Naive B cell (primary cell): ENCODE measurements at places on chromosomes 7 and 10. TPM values are rescaled to one million over a fixed set of nuclear protein-coding genes. Genes with fewer than 3 reads are reported as not detected.

DNA sequence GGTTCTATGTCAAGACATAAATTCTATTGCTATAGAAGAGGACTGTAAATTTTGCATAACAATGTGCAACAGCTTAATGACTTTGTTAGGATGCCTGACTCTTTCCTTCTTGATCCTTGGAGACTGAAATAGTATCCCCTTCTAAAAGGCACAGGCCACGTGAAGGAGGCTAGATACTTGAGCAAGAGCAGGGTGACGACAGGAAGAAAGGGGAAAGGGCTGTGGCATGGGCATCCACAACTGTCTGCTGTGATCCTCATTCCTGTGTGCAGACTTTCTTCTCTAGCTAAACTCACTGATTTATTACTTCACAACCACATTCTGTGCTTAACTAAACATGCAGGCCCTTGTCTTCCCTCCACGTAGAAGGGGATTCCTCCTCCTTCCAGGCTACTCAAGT is 1111.8 kb upstream of the C7orf33 start:
- H3K4me1 ChIP-seq: no peaks in the 10 kb centered on the region
- H3K27ac ChIP-seq: no peak overlapping the region
- no peak overlapping the region for H3K4me3 ChIP-seq
- H3K36me3 ChIP-seq: no peaks in the 10 kb centered on the region

WNT8B gene
- not detected for polyA plus RNA-seq

DNA sequence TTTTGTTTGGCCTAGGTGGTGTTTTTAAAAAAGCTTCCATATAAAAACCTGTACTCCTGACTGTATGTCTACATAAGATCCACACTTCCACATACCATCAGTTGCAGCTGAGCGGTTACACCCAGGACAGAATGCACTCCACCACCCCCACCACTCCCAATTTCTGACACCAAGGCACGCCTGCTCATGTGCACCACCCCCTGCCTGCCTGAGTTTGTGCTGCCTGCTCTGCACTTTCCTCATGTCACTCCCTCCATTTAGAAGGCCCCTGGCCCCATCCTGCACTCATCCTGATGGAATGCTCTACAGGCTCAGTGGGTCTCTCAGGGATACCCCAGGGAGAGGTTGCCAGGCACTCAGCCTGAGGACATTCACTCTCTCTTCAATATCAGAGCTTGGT is 6.5 kb downstream of the VPS41 start:
- H3K27ac ChIP-seq: peak overlapping the region; percentile 21
- H3K36me3 ChIP-seq: peaks cover 7% of the 10 kb centered on the region

- peak; percentile 33 for DNase-seq
- H3K27ac ChIP-seq: no peak overlapping the region
- peaks cover 17% of the 10 kb centered on the region for H3K27me3 ChIP-seq
- no peak overlapping the region for H3K4me3 ChIP-seq
- no peaks in the 10 kb centered on the region for H3K36me3 ChIP-seq
- H3K4me1 ChIP-seq: no peaks in the 10 kb centered on the region
These were observed 43.7 kb downstream of the DNAJB9 start for GRCh38 chr7:108613147-108613948.

- no peak for DNase-seq
- H3K27ac ChIP-seq: no peak overlapping the region
- no peaks in the 10 kb centered on the region for H3K27me3 ChIP-seq
- H3K36me3 ChIP-seq: no peaks in the 10 kb centered on the region
These were observed 394.1 kb upstream of the PHF14 start for GRCh38 chr7:10579561-10579960.

DNA sequence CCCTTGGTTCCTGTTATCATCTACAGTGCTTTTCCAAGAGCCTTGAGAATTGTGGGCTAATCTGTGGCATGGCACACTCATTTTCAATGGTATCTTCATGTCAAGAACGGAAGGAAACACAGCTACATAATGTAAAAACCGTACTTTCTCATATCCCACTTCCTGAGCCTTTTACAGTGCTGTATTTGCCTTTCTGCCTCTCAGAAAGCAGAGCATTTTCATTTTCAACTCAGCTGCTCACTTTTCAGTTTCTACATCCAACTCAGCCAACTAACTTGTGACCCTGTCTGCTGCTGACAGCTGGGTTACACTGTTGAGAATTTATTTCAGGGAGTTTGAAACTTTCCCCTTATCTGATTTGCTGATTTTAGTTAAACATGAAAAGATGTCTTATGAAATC is 875.8 kb upstream of the KCND2 start:
- H3K4me3 ChIP-seq: no peak overlapping the region
- no peak overlapping the region for H3K27ac ChIP-seq
- DNase-seq: no peak
